ENCODE measurements at places on chromosomes 4 and X. TPM values are rescaled to one million over a fixed set of nuclear protein-coding genes. Genes with fewer than 3 reads are reported as not detected.
A peak's percentile ranks its signal among the peaks of the same experiment; 100 is the strongest.

- no peak for DNase-seq
Observed at GRCh38 chr4:106245176-106245575, 70.8 kb downstream of the TBCK start.

- DNase-seq = peak; percentile 40
Observed at GRCh38 chrX:74133156-74133796, 170.7 kb upstream of the ZCCHC13 start.

GRCh38 chr4:101192244-101192643, 155.1 kb downstream of the PPP3CA start:
- no peak for DNase-seq

DNA sequence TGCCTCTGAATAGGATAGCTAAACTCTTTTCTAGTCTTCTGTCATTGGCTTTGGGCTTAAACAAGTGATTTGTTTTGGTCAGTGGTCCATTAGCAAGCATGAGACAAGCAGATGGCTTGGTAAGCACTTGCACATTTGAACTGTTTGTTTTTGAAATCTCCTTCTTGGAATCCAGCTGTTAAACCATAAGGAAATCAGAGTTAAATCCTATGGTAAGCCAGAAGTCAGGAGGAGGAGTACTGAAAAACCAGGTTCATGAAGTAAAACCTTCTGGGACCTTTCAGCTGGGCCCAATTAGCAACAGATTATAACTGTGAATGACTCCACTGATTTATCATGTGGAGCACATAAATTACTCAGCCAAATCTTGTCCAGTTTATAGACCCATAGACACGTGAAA, 1042.5 kb upstream of the PABPC4L start:
- no peak for DNase-seq

DNA sequence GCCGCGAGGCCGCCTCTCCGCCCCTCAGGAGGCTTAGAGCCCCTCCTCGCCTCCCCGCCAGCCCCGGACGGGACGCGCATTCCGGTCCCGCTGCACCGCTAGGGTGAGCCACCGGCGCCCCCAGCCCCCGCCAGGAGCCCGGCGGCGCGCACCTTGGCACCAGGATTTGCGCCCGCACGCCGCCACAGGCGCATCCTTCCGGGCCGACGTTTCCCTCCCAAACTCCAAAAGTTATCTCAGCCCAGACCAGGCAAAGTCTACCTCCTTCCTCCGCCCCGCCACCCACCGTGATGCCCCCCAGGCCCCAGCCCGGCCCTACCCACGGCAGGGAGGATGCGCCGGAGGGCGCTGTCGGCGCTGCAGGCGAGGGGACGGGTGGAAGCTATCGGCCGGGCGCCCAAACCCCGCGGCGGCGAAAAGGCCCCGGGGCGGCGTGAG, 538 bp downstream of the SCML2 start:
- DNase-seq = no peak

DNA sequence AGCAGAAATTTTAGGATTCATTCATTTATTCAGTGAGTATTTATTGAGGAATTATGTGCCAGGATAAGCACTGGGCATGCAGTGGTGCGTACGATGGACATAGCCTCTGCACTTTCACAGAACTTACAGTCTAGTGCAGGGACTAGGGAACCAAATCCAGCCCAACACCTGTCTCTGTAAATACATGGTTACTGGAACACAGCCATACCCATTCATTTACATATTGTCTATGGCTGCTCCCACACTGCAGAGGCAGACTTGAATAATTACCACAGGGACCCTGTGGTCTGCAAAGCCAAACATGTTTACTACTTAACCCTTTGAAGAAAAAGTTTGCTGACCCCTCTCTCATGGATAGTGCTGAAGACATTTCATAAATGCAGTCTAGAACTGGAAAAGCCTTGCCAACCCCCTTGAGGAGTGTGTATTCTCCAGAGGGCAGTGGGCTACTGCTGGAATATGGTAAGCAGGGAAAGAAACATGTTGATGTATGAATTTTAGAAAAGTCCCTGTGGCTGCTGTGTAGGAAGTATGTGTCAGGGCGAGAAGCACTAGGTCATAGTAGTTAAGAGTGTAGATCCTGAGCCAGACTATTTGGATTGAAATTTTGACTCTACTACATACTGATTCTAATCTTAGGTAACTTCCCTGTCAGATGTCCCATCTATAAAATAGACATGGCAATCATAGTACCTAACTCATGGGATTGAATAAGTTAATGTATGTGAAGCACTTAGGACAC, 75.5 kb downstream of the GALNT7 start:
- DNase-seq = no peak

DNA sequence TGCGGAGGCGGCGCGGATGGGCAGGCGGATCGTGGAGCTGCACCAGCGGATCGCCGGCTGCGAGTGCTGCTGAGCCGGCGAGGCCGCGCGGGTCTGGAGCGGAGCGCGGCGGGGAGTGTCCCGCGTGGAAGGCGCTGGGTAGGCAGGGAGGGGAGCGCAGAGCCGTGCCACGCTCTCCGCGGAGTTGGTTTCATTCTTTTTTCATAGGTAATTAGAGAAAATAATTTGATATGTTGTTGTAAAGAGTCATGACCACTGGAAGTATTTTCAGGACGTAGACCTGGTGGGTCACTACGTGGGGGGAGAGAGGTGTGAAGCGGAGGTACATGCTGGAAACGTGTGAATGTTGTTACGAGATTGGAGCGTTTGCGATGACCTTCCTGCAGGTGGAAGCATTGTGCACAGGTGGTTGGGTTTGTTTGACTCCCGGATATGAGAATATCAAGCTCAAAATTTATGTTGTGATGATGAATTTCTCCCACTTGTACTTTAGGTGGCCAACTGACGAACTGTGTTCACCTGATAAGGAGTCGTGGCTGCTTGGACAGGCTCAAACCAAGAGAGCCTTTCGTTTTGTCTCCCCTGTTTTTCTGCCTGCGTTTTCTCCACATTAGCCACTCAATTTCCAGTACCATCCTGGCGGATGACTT, 19.1 kb upstream of the S100P start:
- no peak for DNase-seq

DNA sequence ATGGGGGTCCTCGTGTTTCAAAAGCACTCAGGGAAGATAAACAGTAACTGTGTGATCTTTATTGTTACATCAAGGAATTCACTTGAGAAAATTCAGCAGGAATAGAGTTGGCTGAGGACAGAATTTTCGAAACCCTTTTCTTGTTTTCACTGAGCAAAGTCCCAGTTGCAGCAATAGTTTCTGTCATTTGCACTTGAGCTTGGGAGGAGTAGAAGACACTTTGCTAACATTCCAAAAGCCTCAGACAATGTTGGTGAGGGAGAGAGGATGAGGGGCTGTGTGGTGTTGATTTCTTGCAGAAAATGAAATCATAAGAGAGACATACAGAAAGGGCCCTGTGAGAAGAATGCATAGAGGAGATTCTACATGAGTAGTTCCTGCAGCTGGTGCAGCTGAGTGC, 151.9 kb upstream of the DIPK2B start:
- no peak for DNase-seq

Gene HSFX1
- 1.2 TPM for total RNA-seq

Gene SH3D19
- total RNA-seq = 8.2 TPM

Gene PNCK
- 18.3 TPM for total RNA-seq

Data from frontal cortex (tissue), 4 donors.